ENCODE measurements at places on chromosomes 16 and 17. TPM values are rescaled to one million over a fixed set of nuclear protein-coding genes. Genes with fewer than 3 reads are reported as not detected.

Gene CCDC78
- 0.05 TPM for polyA plus RNA-seq

Gene TOX3
- 2.7 TPM for polyA plus RNA-seq

Gene MRC2
- polyA plus RNA-seq, result 1.8 TPM

Gene ARHGAP44
- polyA plus RNA-seq, result 0.50 TPM

Gene ARL5C
- not detected for polyA plus RNA-seq

Gene MPP2
- 0.06 TPM for polyA plus RNA-seq

Gene ZDHHC1
- polyA plus RNA-seq, result 1.6 TPM

Data from liver (tissue), 10 donors.